Stimulated activated naive B cell treated with anti-CD40 and anti-IgM and Interleukin-4, amounts not matched to agents 10 μg/mL and 1 μg/mL and 100 μg/mL, for 72 hours (primary cell): ENCODE measurements at places on chromosomes 1 and 21.

DNA sequence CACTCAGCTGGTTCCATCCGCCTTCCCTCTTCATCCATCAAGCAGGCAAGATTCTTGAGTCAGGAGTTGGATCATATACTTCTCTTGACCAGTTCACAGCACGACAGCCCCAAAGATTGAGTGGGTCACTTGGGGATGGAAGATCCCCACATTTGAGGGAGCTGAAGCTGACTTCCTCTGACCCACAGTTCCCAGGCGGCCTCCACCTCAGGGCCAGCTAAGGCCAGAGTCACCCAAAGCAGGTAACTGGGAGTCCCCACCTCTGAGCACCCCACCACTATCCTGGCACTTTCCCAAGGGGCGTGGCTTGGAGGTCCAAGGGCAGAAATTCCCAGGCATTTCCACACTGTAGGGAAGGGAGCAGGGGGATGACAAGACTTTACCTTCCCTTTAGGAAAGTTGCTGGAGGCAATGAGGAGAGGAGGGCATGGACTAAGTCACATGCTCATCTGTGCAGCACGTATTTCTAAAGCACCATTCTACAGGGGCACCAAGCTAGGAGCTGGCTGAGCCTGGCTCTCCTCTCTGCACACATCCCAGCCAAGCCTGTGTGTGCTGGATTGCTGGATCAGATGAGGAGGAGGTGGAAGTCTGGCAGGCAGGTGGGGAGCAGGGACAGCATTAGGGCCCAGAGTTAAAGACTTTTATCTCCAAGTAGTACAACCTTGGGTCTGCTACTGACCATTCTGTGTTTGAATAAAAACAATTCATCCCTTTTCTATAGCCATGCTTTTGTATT lies 1.3 kb upstream of the RD3 start:
- DNase-seq, result no peak

GRCh38 chr1:10507111-10507879 lies 32.5 kb downstream of the PEX14 start:
- no peak for DNase-seq

- no peak for DNase-seq
Observed at GRCh38 chr1:165397944-165398343, 41.4 kb upstream of the LMX1A start.

DNA sequence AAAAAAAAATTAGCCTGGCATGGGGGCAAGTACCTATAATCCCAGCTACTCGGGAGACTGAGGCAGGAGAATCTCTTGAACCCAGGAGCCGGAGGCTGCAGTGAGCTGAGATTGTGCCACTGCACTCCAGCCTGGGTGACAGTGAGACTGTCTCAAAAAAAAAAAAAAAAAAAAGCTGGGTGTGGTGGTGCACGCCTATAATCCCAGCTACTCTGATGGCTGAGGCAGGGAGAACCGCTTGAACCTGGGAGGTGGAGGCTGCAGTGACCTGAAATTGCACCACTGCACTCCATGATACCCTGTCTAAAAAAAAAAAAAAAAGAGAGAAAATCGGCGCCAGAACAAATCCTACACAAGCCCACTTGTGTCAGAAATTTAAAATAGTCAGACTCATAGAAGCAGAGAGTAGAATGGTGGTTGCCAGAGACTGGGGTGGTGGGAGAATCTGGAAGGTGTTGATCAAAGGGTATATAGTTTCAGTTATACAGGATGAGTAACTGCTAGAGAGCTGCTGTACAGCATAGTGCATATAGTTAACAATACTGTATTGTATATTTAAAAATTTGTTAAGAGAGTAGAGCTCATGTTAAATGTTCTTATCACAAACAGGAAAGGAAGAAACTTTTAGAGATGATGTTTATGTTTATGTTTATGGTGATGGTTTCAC lies 9.6 kb downstream of the DIP2A start:
- DNase-seq, result no peak

DNA sequence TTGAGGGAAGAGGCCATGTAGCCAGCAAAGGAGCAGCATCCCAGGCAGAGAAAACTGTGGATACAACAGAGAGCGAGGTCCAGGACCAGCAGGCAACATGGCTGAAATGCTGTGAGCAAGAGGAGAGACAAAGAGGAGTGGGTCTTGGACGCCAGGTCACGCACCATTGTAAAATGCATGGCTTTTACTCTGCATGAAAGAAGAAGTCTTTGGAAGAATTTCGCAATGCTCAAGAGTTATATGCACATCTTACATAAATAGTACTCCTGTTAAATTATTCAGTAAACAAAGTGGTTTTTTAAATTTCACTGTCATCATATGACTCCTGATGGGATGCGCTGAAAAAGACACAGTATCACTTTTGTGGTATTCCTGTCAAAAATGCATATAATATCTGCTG lies 3.5 kb downstream of the CD244 start:
- no peak for DNase-seq

- no peak for DNase-seq
Observed at GRCh38 chr1:235859789-235860188, 6.9 kb downstream of the LYST start.

GRCh38 chr1:1169429-1170214 lies 4.1 kb upstream of the TTLL10 start:
- no peak for DNase-seq

GRCh38 chr1:47686731-47687630 lies 249.1 kb downstream of the FOXD2 start:
- DNase-seq, result no peak

DNA sequence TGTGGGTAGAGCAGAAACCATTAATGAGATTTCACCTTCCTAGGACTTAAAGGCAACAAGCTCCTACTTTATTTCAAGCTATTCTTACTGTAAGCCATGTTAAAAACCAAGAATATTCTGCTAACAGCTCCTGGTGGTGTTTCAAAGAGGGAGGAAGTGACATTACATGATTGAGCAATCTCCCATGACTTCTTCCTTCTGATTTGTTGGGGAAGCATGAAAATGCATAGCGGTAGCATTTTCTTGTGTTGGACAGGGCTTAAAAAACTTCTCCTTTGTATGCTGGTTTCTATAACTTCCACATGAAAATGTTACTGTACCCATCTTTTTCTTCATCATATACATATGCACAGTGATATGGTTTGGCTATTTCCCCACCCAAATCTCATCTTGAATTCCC lies 297.0 kb upstream of the SNX7 start:
- DNase-seq, result no peak

DNA sequence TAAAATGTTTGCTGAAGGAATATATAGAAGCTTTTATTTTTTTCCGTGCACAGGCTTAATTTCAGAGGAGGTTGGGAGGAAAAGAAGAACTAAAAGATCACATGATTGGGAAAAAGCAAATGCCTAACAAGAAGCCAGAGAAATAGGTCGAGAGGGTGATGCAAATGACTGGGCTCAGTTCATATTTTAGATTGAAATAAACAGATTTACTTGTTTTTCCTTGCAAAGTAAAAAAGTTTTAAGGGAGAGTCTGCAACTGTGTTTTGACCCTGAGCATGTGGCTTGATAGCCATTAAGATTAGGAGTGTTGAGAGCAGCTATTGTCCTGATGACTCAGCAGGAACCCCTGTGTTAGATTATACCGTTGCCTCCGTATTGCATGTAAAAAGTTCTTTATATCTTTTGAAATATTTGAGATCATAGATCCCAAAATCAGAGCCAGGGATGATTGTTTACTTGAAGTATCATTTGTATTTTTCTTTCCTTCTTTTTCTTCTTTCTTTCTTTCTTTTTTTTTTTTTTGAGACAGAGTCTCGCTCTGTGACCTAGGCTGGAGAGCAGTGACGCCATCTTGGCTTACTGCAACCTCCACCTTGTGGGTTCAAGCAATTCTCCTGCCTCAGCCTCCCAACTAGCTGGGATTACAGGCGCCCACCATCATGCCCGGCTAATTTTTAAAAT lies 20.2 kb downstream of the CLIC4 start:
- no peak for DNase-seq

- DNase-seq, result no peak
Observed at GRCh38 chr1:201724766-201725118, 104.2 kb upstream of the IPO9 start.

DNA sequence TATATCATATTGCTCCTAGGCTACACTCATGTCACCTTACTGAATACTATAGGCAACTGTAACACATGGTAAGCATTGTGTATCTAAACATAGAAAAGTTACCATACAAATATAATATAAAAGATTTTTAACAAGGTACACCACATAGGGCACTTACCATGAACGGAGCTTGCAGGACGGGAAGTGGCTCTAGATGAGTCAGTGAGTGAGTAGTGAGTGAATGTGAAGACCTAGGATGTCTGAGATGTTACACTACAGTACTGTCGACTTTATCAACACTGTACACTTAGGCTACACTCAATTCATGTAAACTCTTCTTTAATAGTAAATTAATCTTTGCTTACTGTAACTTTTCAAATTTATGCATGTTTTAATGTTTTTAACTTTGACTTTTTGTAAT lies 81.0 kb upstream of the PLD5 start:
- no peak for DNase-seq

GRCh38 chr1:67947114-67947513 lies 103.3 kb downstream of the DIRAS3 start:
- no peak for DNase-seq

- no peak for DNase-seq
Observed at GRCh38 chr21:19609611-19610010, 1206.0 kb upstream of the TMPRSS15 start.

DNA sequence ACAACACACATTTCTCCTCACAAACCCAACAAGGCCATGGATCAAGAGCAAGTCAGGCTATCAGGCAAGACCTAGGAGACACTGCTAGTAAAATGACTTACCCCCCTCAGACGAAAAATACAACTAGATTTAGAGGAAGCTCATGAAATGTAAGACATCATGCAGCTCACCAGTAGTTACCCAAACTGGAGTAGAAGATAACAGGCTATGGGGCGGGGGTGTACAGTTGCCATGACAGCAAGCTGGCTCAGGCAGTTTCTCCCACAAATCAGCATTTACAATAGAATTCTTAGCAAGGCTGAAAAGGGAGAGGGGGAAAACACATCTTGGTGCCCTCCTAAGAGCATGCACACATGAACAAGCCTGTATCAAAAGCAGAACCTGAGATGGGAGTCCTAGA lies 13.9 kb downstream of the TPM3 start:
- no peak for DNase-seq

- DNase-seq, result no peak
Observed at GRCh38 chr1:241773991-241774390, 74.0 kb upstream of the EXO1 start.

GRCh38 chr1:78227705-78228635 lies 182.2 kb downstream of the GIPC2 start:
- DNase-seq, result no peak

- no peak for DNase-seq
Observed at GRCh38 chr1:227357171-227357926, 39.1 kb upstream of the CDC42BPA start.

DNA sequence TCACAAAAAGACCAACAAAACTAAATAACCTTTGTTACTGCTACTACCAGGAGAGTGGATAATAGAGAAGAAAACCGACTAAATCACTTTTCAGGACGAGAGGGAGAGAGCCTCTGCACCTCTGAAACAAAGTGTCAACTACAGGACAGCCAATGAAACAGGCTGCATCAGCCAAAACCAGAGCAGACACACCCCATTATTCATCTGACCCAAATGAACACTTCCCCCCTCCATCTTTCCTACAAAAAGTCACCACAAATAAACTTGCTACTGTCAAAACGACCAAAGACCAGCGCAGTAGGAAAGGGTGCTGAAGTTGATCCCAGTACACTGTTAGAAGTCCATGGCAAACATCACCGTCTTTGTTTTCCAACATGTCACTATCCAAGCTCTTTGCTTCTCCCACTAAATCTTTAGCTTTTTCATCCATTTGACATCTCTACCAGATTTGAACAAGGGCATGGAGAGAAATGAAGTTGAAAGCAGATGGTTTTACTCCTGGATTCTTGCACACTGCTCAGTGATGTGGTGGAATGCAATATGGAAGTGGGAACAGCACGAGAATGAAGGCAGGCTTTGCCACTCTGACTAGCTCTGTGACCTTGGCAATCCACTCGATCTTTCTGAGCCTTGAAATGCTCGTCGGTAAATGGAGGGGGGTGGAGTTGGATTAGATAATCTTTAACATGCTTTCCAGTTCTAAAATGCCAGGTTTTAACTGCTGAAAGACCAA lies 20.5 kb downstream of the DSTYK start:
- no peak for DNase-seq

- DNase-seq, result no peak
Observed at GRCh38 chr1:207417076-207417475, 37.1 kb upstream of the CR2 start.

DNA sequence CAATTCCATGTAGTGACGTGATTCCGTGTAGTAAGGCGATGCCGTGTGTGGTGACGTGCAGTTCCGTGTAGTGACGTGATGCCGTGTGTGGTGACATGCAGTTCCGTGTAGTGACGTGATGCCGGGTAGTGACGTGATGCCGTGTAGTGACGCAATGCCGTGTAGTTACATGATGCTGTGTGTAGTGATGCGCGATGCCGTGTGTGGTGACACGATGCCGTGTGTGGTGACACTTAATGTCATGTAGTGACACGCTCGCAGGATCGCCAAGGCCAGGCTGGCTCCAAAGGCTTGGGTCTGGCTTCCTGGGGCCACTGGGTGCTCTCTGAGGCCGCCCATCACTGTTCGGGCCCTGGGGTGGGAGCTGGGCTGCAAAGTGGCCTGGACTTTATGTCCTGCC lies 14.2 kb downstream of the COL18A1 start:
- DNase-seq, result no peak

GRCh38 chr1:151713874-151714273 lies 2.7 kb downstream of the CELF3 start:
- DNase-seq, result no peak

DNA sequence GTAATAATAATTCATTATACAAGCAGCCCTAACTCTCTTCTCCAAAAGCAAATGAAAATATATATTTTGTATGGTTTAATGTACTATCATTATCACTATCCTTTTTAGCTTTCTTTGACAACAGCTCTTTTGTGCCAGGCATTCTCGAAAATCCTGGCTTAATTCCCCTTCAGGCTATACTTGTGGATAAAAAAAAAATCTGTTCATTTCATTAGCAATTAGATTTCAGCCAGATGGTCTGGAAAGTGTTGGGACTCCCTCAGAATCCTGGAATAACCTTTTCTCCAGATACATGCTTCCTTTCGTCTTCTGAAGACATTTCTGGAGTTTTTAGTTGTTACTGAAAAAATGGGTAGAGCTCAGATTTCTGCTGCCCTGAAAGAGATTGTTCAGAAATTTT lies 83.4 kb upstream of the PLPPR4 start:
- DNase-seq, result no peak

- DNase-seq, result no peak
Observed at GRCh38 chr1:154971341-154971998, 923 bp upstream of the SHC1 start.

DNA sequence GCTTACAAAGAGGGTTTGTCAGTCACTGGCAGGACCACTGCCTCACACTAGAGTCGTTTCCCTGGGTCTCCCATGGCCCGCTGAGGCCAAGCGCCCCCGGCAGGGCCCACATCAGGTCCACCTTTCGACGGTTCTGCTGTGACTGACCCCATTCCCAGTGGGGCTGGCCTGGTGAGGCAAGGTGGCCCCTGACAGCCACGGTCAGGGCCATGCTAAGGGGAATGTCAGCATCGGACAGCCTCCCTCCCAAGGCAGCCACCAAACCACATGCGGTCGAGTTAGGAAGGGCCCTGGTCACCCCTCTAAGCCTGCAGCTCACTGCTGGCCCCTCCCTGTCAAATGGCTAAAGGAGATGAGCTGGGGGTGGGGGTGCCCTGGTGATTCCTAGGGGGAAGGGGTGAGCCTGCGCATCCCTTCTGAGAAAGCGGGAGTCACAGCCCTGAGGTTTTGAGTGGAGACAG lies 2.9 kb upstream of the KIF17 start:
- DNase-seq, result no peak
